ENCODE measurements at places on chromosomes 5 and 9.

GRCh38 chr9:90274725-90275124, 367.9 kb downstream of the DIRAS2 start:
- no peak for DNase-seq

- DNase-seq, result no peak
Observed at GRCh38 chr5:171363846-171364245, 23.8 kb upstream of the NPM1 start.

DNA sequence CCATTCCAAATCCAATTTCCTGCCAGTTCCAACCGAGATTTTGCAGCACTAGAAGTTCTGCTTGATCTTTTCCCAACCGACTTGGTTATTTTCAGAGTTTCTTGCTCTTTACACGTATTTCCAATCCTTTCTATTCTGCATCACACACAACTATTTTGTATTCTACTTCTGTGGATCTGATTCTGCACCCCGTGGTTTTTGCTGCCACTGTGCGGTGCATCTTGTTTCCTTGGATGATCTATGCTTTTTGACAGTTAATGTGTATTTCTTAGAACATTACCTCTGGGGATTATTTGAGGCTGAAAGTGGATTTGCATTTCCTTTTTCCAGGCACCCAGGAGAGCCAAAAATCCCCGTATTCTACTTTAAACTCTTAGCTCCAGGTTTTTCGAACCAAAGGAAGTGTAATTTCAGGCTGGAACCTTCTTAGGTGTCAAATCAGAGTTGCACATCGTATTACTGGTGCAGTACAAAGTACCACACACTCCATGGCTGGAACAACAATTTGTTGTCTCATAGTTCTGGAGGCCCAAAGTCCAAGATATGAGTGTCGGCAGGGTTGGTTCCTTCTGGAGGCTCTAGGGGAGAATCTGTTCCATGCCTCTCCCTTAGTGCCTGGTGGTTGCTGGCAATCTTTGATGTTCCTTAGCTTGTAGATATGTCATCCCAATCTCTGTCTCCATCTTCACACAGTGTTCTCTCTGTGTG, 14.7 kb upstream of the SARDH start:
- no peak for DNase-seq

DNA sequence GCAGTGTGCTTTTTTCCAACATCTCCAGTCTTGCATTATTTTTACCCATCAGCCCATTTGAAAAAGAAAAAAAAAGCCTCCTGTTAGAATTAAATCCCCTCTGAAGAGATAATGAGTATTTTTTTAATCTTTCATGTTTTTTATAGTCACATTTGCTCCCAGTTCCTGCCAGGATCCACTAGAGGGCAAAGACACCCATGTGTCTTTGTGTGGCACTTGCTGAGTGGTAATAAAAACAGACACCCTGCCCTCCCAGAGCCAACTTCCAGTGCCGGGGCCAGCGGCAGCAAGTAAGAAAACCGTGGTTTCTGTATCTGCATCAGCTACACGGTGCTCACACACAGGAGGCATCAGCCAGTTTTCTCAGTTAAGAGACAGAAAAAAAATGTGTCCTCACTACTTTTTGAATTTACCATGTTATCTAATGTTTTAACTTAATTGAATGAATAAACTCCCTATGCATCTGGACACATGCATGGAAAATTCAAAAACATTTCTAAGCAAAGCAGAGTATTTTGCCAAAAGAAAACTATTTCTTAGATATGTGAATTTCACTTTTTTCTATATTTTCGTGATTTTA, 70.2 kb upstream of the PLEKHG4B start:
- no peak for DNase-seq

- no peak for DNase-seq
Observed at GRCh38 chr9:78479441-78479840, 182.5 kb downstream of the PSAT1 start.

DNA sequence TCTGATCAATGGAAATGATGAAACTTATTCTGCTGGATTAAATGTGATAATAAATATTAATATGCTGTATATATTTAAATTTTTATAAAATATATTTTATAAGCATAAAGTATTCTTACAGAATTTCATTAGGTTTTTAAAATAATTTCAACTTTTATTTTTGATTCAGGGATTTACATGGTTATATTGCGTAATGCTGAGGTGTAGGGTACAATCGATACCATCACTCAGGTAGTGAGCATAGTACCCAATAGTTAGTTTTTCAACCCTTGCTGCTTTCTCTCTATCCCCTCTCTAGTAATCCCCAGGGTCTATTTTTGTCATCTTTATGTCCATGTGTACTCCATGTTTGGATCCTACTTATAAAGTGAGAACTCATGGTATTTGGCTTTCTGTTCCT, 5.7 kb downstream of the TLR4 start:
- DNase-seq, result no peak

Data from T-helper 1 cell (primary cell).